Islet precursor cell (in vitro differentiated cells): ENCODE measurements at places on chromosomes 3 and 15.

- no peak for DNase-seq
Observed at GRCh38 chr15:42891569-42891968, 29.0 kb downstream of the TTBK2 start.

GRCh38 chr3:76943671-76944070, 96.2 kb upstream of the ROBO2 start:
- DNase-seq, result no peak

DNA sequence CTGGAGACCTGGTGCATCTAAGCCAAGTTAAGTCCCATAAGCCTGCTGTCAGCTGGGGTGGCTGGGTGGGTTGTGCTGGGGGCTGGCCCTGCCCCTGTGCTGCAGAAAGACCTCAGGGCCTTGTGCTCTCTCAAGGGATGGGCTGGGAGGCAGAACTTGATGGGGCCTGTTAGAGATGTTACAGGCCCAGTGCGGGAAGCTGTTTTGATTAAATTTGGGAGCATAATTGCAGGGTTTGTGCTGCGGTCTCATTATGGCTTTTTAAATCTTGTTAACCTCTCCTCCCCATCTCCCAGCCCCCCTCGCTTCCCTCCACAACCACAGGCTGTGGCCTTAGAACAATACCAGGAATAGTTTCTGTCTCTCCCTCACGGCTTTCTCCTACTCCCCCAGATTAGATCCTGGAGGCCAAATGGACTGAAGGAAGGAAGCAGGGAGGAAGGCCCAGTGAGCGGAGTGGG, 87.6 kb upstream of the TLE3 start:
- DNase-seq, result no peak

DNA sequence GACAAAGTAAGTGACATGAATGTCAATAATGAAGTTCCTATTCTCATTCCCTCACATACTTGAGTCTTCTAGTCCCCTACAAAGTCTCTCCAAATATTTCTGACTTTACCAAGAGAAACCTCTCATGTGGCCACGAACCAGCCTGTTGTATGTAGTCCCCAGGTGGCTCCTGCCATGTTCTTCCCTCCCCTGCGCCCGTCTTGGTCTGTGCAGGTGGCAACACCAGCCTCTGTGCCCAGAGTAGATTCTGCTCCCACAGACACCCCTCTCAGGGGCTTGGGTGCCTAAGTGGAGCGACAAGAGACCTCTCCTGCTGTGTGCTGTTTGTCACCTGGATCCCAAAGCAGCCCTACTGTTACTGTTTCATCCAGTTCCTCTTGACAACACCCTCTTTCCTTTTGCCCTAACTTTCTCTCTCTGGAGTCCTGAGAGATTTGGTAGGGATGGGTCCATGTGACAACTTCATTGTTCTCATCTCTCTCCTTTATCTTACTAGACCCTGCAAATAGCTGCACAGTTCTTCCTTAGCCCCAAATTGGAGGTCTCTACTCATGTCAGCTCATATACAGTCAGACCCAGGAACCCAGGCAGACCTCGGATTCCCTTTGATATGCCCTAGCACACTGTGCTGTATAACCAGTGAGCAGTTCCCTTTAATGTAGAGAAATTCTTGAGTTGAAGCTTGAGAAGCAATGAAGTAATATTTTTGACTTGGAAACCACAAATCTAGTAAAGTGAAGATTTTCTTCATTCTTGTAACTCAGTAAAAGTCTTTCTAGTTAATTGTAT, 56.9 kb downstream of the POLR2M start:
- no peak for DNase-seq

GRCh38 chr15:29571792-29572431, 250.4 kb downstream of the TJP1 start:
- no peak for DNase-seq

GRCh38 chr3:171055336-171056178, 29.0 kb upstream of the SLC2A2 start:
- DNase-seq, result no peak

DNA sequence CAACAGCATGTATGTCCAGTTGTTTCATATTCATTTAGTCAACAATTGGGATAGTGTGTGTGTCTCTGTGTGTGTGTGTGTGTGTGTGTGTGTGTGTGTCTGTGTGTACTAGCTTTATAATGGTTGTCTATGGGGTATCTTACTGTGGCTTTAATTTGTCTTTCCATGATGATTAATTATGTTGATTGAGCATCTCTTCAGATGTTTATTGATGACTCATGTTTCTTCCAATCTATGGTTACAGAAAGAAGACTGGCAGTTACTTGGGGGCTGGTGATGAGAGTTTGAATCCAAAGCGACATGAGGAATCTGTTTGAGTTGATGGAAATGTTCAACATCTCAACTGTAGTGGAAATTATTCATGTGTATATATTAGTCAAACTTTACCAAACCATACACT, 440.1 kb downstream of the ZNF385D start:
- DNase-seq, result no peak

DNA sequence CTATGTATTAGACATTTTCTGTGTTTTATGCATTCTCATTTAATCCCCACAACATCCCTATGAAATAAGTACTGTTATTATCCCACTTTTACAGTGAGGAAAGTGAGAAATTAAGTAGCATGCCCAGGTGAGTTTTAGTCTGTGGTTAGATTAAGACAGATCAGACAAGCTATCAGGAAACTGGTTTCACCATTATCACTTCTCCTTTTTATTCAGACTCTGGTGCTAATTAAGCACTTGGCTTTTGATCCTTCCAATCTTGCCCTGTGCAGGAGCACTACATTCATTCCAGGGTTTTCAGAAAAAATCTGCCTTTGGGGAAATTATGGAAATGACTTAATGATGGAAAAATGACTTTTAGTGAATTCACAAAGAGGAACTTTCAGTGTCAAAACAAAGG, 115.2 kb downstream of the TMEM108 start:
- no peak for DNase-seq

DNA sequence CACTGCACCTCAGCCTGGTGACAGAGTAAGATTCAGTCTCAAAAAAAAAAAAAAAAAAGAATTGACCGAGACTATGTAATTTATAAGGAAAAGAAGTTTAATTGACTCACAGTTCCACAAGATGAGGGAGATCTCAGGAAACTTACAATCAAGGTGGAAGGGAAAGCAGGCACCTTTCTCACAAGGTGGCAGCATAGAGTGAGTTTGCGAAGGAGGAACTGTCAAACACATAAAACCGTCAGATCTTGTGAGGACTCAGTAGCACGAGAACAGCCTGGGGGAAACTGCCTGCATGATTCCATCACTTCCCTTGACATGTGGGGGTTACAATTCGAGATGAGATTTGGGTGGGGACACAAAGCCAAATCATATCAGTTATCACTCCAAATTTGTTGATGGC, 380.9 kb downstream of the EDEM1 start:
- peak; percentile 60 for DNase-seq

GRCh38 chr3:13420045-13420830, at the start of gene NUP210:
NUP210 (minus strand) TSS chr3:13420322; CDS start chr3:13420226, 96 bp downstream.
- no peak for DNase-seq

GRCh38 chr3:176490357-176490756, 706.9 kb downstream of the TBL1XR1 start:
- no peak for DNase-seq

GRCh38 chr15:94740469-94740868, 509.1 kb downstream of the MCTP2 start:
- no peak for DNase-seq

- DNase-seq, result no peak
Observed at GRCh38 chr15:70121624-70122302, 24.0 kb upstream of the TLE3 start.

GRCh38 chr3:111904376-111905241, 45.5 kb downstream of the PHLDB2 start:
- DNase-seq, result no peak

DNA sequence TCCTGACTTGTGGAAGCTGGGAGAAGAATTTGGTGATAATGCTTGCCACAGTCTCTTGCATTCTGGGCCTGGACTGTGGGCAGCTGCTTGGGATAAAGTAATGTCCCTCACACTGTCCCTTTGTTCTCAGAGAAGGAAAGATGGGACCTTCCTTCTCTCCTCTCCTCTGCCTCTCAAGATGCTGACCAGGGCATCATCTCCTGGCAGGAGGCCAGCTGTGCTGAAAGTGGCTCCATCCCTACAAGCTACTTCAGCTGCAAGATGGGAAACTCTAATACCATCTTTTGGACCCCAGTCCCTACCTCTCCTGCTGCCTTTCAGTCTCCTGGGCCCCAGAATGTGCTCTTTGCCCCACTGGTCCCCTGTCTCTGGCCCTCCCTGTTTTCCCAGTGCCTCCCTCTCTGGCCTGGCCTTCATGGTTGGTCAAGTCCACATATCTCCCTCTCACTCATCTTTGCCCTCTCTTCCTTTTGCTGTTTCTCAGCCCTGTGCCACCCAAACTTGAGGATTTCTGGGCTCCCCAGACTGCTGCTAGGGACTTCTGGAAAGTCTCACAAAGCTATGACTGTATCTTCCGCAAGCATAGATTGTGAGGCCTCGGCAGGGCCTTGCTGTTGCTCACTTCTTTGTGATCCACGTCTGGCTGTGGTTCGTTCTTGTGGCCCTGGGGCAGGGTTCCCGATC, 7.1 kb upstream of the SLC6A20 start:
- no peak for DNase-seq

GRCh38 chr3:33687406-33688010, 30.5 kb downstream of the CLASP2 start:
- DNase-seq, result no peak

DNA sequence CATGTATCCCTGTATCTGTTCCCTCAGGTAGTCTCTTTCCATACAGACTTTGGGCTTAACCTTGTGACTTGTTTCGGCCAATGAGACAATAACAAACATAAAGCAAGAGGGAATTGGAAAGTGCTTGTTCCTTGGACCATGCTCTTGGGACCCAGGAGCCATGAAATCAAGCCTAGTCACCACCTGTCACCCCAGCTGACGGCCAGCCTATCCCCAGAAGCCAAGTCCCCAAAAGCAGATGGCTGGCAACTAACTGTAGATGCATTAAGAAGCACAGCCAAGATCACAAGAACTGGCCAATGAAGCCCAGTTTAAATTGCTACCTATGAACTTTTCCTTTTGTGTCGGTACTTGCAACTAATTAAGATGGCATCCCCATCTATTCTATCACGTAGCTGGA, 822.0 kb downstream of the CADM2 start:
- no peak for DNase-seq

DNA sequence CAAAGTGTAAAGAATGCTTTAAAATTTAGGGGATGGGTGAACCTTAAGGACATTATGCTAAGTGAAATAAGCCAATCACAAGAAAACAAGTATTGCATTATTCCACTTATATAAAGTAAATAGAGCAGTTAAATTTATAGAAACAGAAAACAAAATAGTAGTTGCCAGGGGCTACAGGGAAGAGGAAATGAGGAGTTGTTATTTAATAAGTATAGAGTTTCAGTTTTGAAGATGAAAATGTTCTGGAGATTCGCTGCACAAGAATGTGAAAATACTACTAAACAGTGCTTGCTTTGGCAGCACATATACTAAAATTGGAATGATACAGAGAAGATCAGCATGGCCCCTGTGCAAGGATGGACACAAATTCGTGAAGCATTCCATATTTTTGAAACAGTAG, 32.0 kb downstream of the DNAH12 start:
- no peak for DNase-seq

- peak; percentile 74 for DNase-seq
Observed at GRCh38 chr3:160929595-160929994, 173.6 kb downstream of the PPM1L start.

DNA sequence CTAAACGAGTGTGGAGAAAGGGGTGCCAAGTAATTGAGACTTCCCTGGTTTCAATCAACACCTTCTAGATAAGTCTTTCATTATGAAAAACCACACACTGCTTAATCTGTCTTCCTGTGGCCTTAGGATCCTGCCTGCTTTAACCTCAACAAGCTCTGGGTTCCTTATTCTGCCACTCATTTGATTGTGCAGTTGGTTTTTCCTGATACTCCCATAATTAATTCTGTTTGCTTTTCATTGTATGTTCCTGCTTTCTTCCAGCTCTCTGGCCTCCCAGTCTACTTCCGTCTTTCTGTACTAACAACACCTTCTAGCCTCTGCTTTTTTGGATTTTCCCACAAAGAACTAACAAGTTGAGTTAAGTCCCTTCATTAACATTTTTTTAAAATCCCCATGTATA, 20.2 kb upstream of the GCNT3 start:
- DNase-seq, result no peak

DNA sequence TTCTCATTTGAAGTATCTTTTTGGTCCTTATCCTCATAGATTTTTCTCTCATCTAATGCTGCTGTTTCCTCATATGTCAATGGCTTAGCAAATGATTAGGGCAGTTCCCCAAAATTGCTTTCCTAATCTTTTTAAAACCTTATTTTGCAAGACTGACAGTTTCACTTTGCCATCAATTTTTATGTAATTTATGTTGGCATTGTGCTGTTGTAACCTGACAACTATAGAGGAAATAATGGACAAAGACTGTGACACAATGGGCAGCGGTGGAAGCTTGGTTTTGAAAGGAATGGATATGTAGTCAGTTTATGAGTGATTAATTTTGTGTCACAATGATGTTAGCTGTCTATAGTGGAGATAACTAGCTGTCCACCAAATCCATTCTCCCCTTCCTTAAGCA, 10.6 kb upstream of the SH3BP5 start:
- no peak for DNase-seq

GRCh38 chr15:88605189-88606069, 15.7 kb upstream of the AEN start:
- peak; percentile 87 for DNase-seq

- no peak for DNase-seq
Observed at GRCh38 chr3:132433121-132433520, 15.8 kb downstream of the DNAJC13 start.

GRCh38 chr15:71329497-71330260, 214.4 kb downstream of the THSD4 start:
- peak; percentile 91 for DNase-seq

DNA sequence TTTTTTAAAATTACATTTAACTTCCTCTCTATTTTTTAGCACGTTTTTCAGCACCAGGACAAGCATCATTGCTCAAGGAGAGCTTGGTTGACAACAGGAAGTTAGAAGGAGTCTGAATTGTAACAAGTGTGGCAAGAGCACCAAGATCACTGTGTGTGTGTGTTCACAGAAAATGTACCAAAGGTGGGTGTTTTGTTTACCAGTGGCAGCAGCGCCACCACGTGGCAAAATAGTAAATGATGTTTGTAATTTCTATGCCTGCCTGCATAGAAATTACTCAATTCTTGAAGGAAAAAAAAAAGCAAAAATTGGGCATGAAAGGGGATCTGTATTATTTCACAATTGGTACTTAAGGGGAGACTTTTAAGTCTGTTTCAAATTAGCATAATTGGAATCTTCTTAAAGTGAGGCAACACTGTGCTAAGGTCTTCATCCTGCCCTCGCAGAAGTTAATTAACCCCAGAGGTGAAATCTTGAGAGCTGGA, 7.4 kb upstream of the U2SURP start:
- peak; percentile 67 for DNase-seq

- DNase-seq, result peak; percentile 92
Observed at GRCh38 chr15:32119694-32120330, 89.5 kb downstream of the CHRNA7 start.

DNA sequence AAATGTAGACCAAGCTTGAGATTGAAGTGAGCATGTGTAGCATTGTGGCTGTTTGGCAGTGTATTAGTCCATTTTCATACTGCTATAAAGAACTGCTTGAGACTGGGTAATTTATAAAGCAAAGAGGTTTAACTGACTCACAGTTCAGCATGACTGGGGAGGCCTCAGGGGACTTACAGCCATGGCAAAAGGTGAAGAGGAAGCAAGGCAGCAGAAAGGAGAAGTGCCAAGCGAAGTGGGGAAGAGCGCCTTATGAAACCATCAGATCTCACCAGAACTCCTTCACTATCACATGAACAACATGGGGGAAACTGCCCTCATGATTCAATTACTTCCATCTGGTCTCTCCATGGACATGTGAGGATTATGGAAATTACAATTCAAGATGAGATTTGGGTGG, 8.6 kb upstream of the CERS3 start:
- no peak for DNase-seq

GRCh38 chr3:197195326-197195725, 103.1 kb downstream of the DLG1 start:
- no peak for DNase-seq
